ENCODE measurements at places on chromosomes 3 and 15.

DNA sequence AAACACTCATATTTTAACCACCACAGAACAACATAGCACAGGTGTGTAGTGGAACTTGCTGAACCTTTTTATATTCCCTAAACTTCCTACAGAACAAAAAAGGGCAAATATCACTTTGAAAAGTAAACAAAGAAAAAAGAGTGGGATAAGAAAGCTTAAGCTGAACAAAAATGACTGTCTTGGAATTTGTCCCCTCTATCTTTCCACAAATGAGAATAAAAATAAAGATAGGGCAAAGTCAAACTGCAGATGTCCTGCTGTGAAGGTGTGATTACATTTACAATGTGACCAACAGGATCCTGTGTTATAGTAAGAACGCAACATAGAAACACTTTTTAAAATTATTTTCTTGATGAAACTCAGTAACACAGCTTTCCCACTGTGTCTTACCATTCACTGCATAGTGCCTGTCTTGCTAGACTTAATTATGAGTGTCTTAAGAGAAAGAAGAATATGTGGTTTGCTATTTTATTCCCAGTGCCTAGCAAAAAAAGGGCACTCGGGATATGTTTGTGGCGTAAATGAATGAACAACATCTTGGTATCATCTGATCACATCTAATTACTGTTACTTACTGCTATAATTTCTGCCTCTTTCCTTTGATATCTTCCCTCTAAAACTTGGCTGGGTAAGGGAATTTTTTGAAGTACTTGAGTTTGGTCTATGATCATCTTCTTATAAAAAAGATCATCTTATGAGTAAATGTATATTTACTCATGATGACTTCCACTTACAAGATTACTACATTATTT, 67.5 kb downstream of the DENND4A start:
- no peak for DNase-seq

- DNase-seq: no peak
These were observed 53.5 kb downstream of the TLNRD1 start for GRCh38 chr15:81054236-81054635.

DNA sequence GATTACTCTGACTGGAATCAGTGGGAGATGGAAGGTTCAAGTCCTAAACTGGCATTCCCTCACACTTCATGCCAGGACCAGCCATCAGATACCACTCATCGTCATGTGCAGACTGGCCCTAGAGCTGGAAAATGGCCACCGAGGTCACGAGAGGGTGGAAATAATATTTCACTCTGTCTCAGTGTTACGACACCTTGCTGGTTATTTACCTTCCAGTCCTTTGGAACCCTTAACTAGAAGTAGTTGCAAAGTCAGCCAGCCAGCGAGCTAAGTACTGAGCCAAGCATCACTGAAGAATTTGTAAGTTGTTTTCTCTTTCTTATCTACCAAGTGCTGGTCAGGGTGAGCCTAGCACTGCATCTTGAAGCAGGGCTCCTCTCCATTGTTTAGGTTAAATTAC, 309.9 kb upstream of the RASGRP1 start:
- DNase-seq: no peak

DNA sequence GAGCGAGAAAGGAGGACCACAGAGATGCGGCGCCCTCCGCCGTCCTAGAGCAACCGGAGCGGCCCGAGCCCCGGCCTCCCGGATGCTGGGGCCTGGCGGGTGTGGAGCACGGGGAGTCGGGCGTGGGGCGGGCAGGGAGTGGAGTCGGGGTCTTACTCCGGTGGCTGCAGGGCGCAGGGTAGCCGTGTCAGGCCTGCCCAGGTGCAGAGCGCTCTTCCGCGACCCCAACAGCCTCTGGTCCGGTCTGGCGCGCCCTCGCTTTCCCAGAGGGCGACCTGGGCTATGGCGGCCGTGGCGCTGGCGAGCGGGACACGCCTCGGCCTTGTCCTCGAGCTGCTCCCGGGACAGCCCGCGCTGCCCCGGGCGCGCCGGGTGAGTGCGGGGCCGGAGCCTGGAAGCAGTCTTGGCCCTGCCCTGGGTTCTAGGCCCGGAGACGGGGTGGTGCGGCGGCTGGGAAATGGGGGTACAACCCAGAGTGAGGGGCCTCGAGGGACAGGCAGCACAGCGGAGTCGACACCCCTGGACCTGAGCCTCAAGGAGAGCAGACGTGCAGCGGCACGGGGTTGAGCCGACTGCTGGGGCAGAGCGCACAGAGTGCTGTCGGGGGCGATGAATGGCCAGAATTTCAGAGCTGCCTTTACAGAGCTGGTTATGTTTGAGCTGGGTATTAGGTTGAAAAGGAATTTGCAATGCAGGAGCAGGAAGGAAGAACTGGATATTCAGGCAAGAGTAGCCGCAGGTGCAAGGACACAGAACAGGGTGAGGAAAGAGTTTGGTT, at the start of gene ZNF662:
Gene ZNF662 (plus strand): TSS at position 73 of the 778 bp plus-strand sequence. CDS start 1,973 bp downstream, outside the sequence.
- no peak for DNase-seq

DNA sequence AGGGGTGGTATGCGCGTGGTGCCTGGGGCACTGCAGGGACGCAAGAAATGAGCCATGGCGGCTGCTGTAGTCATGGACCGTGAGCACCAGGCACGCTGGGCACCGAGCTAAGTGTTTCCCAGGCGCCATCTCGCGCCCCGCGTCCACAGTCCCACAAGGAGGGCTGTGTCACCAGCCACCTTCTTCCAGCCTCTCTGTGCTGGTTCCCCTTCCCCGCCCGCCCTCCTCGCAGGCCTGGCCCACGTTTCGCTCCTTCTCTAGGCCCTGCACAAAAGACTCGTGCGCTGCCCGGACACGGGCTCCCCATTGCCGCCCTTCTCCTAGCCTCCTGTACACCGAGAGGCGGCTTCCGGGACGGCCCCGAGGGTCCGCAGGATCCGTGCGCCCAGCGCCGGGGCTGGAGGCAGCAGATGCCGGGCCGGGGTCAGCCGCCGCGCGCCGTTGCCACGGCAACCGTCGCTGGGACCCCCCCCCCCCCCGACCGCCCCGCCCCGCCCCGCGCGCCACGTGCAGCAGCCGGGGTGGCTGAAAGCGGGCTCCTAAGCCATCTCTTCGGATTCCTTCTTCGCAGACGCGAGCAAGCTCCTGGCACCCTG, 113.4 kb downstream of the SRGAP3 start:
- DNase-seq: peak; percentile 64

- DNase-seq: no peak
These were observed 479 bp downstream of the LRRC2 start for GRCh38 chr3:46565607-46566039.

DNA sequence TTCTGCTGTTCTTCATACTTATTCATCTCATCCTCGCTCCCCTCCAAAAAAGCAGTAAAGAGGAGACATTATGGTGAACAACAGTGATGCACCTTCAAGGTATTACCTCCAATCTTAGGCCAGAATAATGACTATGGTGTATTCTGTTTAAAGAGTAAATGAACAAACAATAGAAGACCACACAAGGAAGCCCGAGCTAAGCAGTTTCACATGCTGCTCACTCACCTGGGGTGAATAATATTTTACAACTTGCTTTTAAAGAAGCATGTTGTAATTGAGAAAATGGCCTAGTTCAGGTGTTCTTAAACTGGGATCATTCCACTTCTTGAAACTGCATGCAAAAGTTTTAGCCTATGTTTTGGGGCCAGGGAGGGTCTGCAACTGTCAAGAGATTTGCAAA, 581.2 kb downstream of the FOXP1 start:
- no peak for DNase-seq

DNA sequence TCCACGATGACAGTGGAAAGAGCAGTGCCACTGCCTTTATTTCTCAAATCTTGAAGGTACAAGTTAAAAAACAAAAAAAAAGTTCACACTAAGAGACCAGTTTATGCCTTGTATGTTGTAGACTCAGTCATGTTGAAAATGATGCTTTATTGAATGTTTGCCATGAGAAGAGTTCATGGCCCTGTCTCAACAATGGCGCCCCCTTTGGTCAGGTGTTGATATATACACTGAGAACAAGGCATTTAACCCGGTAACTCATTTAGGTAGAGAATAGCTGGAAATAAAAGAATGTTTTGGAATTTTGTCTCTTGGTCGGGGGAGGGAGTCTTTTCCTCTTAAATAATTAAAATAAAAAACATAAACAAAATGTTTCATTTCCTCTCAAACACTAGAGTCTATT, 145.6 kb upstream of the SLC2A2 start:
- no peak for DNase-seq

GRCh38 chr15:40242213-40242599, 3.3 kb downstream of the PAK6 start:
- DNase-seq: no peak

DNA sequence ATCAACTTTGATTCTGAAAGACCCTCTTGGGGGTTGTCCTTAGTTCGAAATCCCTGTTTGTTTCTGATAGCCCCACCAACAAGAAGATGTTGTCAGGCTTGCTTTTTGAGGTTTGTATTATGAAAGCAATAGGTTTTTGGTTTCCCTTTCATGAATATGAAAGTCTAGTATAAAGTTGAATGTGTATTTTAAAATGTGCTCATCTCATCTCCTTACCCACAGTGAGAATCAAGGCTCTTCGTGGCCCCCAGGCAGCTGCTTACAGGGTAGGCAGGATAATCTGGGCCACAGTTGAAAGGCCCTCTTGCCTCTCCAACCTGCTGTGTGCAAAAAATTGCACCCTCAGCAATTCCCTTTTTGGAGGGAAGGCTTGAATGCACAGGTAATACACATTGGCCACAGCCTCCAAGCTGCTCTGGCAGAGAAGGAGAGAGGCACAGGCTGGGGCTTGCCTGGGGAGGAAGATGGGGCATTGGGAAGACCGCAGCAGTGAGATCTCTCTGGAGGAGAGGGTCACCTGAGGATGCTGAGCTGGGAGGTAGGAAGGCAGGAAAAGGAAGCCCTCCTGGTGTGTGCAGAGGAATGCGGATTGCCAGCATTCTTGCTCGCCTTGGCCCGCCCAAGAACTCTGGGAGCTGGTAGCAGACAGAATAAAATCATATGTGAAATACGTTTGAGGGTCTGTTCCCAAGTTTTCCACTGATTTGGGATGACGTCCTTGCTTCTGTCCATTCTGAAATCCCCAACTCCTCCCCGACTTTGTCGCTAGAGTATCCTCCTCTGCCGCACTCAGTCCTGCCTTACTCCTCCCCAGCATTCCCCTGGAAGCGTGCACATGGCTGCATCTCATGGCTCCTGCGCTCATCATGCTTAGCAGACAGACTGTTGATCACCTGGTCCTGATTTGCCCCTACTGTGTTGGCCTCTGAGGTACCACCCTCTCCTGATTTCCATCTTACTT, 196.4 kb downstream of the RPLP1 start:
- DNase-seq: no peak

GRCh38 chr15:47932261-47932660, 188.5 kb upstream of the SLC24A5 start:
- no peak for DNase-seq

DNA sequence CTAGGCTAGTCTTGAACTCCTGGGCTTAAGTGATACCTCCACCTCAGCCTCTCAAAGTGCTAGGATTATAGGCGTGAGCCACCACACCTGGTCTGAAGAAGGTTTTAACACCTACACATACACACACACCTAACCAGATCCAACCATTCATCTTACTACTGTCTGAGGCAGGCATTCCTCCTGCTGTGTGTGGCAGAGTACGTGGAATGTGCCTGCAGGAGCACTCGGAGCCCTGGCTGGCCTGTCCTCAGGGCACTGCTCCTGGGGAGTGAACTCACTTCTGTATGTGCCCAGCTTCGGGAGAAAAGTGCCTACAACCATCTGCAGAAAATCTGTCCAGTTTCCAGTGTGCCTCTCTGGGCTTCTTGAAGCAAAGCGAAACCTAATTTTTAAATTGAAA, 58.2 kb upstream of the LIMD1 start:
- DNase-seq: no peak

- no peak for DNase-seq
These were observed 124.7 kb downstream of the RPL22L1 start for GRCh38 chr3:170745211-170745718.

DNA sequence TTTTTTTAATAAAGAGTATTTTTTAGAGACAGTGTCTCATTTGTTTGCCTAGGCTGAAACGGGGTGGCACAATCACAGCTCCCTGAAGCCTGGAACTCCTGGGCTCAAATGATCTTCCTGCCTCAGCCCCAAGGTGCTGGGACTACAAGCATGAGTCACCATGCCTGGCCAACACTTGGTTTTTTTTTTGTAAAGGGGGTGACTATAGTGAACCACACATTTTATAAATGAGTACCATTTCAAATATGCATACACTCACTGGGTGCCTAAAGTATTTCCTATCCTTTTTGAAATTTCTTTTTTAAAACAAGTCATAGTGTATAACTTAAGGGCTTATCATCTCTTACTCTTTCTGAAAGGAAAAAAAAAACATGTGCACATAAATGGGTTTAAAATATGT, 325.2 kb upstream of the MEIS2 start:
- no peak for DNase-seq

GRCh38 chr3:149299938-149300801, 33.3 kb downstream of the TM4SF18 start:
- DNase-seq: no peak

DNA sequence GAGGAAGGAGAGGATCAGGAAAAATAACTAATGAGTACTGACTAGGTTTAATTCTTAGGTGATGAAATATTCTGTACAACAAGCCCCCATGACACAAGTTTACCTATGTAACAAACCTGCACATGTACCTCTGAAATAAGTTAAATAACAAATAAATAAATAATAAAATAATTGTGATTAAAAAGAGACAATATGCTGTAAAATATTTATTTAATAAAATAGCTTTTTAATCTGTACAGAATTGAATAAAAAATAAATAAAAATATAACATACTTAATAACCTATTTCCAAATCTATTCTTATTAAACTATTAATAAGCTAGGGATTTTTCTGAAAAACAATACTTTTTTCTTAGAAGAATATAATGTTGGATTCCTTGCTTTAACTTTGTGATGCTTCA, 355.6 kb downstream of the CNTN6 start:
- no peak for DNase-seq

GRCh38 chr3:189838291-189838690, 207.1 kb downstream of the TP63 start:
- no peak for DNase-seq

GRCh38 chr3:73614419-73614818, 10.3 kb downstream of the PDZRN3 start:
- no peak for DNase-seq

DNA sequence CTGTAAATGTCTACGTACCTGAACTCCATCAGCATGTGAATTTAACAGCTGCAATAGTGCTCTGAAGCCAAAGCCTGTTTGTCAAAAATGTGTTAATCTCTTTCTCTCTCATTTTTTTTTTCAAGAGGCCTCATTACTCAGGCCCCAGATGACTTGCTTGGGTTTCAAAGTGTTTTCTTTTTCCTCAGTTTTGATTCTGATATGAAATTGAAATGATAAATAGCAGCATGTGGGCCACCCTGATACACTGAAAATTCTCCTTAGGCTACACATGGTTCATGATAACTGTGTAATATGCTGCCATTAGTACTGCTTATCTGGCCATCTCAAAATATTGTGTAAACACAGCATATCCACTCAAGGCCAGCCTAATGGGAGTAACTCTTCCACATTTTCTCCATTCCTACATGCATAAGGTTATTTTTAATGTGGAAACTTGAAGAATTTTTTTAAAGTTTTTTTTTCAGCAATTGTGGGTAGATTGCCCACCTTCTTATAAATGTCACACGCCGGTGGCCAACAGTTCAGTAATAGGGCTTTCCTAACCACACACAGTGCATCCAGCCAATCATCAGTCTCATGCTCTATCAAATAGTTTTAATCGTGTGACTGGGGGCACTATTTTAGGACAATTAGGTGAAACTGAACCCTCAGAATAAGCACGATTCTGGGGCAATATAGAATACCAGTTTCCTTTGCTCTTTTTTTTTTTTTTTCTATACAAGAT, 13.1 kb upstream of the DENND4A start:
- no peak for DNase-seq

All from neuronal stem cell (in vitro differentiated cells).